ENCODE measurements at places on chromosomes 1 and 21.

DNA sequence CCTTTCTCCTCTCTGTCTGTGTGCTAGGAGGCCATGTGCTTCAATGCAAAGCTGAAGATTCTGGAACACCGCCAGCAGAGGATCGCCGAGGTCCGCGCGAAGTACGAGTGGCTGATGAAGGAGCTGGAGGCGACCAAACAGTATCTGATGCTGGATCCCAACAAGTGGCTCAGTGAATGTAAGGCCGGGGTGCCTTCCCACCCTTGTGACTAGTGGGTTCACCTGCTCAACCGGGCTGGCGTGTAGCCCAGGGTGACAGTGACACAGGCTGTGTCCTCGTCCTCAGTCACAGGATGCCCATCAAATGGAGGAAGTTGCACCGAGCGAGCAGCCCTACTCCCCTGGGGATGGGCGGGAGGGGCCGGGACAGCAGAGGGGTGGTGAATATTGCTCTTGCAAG, 544.1 kb downstream of the KIF26B start:
- no peak for DNase-seq
- no peak overlapping the region for H3K27ac ChIP-seq
- no peaks in the 10 kb centered on the region for H3K27me3 ChIP-seq
- H3K4me1 ChIP-seq = no peaks in the 10 kb centered on the region

DNA sequence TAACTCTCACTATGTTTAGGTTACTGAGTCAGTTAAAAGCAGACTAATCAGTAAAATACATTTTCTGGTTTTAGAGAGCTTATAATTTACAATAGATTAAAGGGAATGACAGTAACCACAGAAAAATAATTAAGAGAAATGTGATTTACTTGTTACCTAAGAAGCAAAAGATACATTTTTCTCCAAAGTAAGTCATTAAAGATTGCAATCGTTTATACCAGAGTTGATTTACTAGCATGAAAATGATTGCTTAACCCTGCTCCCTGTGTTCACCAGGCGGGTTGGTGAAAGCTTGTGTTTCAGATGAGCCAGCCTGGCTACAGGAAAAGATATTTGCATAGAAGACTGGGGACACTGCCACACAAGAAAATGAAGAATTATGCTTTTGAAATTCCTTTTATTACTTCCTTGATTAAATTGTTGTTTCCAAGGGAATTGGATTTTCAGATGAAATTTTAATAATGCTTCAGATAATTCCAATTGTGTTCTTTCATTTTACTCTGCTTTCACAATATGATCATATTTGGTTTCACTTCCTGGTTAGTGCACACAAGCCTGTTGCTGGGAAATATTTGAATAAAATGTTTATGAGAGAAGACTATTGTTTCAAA, 27.9 kb downstream of the LRRC8B start:
- H3K36me3 ChIP-seq = no peaks in the 10 kb centered on the region
- no peaks in the 10 kb centered on the region for H3K27me3 ChIP-seq
- H3K27ac ChIP-seq = peak overlapping the region; percentile 89
- no peak overlapping the region for H3K4me3 ChIP-seq
- H3K4me1 ChIP-seq = peaks cover 29% of the 10 kb centered on the region
- no peak for DNase-seq

- no peak overlapping the region for H3K27ac ChIP-seq
- H3K36me3 ChIP-seq = no peaks in the 10 kb centered on the region
- no peaks in the 10 kb centered on the region for H3K27me3 ChIP-seq
- H3K4me1 ChIP-seq = no peaks in the 10 kb centered on the region
- no peak overlapping the region for H3K4me3 ChIP-seq
These were observed 923.2 kb downstream of the LTN1 start for GRCh38 chr21:28069450-28069923.

DNA sequence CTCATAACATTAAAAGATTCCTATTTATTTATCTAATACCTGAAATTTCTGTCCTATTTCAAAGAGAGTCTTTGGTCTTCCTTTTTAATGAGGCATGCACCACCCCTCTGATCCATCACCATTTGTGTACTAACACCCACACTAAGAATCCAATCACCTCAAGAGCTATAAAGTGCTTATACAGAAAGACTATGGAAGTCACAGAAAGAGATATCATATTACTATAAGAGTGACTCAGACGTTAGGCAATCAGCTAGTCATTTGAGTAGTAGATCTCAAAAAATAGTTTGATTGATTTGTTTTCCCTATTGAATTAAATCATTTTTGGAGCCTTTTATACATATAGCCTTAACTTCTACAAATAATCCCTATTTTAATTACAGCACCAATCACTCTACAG, 46.1 kb downstream of the NME7 start:
- no peak for DNase-seq
- H3K27ac ChIP-seq = no peak overlapping the region
- H3K4me3 ChIP-seq = no peak overlapping the region
- H3K27me3 ChIP-seq = no peaks in the 10 kb centered on the region
- H3K36me3 ChIP-seq = no peaks in the 10 kb centered on the region

DNA sequence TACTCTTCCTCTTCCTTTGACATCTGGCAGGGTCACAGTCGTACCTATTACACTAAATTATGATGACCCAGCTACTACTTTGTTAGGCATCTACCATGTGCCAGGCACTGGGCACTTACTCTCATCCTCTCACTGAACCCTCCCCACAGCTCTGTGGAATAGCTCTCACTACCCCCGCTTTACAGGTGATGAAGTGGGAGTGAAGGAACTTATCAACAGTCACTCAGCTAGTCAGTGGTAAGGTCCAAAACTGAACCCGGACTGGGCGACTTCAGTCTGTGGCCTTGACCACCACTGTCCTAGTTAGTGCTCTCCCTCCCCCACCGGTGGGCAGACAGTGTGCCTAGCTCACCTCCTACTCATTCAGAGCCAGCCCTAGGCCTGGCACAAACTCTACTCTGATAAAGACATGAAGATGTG, 12.3 kb downstream of the ADGRB2 start:
- H3K36me3 ChIP-seq = no peaks in the 10 kb centered on the region
- peaks cover 3% of the 10 kb centered on the region for H3K4me1 ChIP-seq
- DNase-seq = no peak

- DNase-seq = no peak
- no peak overlapping the region for H3K4me3 ChIP-seq
- no peaks in the 10 kb centered on the region for H3K27me3 ChIP-seq
- no peaks in the 10 kb centered on the region for H3K4me1 ChIP-seq
- no peak overlapping the region for H3K27ac ChIP-seq
These were observed 146.0 kb upstream of the IVNS1ABP start for GRCh38 chr1:185463011-185463410.

DNA sequence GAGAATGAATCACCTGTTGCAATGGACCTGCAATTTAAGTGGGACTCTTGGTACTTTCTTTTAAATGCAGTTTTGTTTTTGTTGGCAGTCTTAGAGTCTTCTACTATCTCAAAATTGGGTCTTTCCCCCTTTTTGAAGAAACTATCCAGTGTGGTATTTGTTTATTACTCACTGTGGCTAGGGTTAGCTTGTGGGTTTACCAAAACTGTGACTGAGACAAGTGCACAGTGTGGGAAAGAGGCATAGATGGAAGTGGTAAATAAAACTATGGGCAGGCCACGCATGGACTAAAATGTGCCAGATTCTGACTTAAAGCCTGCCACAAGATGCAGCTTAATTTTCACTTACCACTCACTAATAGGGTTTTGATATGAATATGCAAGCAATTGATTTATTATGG, 1441.7 kb downstream of the PLA2G4A start:
- H3K27ac ChIP-seq = no peak overlapping the region
- no peaks in the 10 kb centered on the region for H3K4me1 ChIP-seq
- DNase-seq = no peak
- no peak overlapping the region for H3K4me3 ChIP-seq
- no peaks in the 10 kb centered on the region for H3K27me3 ChIP-seq

DNA sequence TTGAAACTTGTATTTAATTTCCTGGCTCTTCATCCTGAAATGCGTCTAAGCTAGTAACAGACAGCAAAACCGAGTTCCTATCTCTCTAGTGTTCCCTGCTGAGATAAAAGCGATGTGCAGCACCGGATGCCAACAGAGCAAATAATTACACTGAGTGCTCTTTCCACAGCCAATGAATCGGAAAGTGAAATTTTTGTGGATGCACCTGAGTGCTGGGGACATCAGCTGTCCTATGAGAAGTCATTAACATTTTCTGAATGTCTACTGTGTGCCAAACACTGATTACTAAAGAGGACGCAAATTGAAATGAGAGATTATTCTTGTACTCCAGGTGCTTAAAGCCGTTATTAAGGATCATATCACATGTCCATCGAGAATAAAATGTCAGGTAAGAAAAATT, 278.0 kb downstream of the RGS7 start:
- H3K27me3 ChIP-seq = no peaks in the 10 kb centered on the region
- no peak overlapping the region for H3K4me3 ChIP-seq
- no peak for DNase-seq
- H3K4me1 ChIP-seq = no peaks in the 10 kb centered on the region

- no peak overlapping the region for H3K4me3 ChIP-seq
- H3K36me3 ChIP-seq = no peaks in the 10 kb centered on the region
- DNase-seq = no peak
- peaks cover 5% of the 10 kb centered on the region for H3K4me1 ChIP-seq
- H3K27ac ChIP-seq = no peak overlapping the region
These were observed 79.1 kb upstream of the GALNT2 start for GRCh38 chr1:229987953-229988352.

DNA sequence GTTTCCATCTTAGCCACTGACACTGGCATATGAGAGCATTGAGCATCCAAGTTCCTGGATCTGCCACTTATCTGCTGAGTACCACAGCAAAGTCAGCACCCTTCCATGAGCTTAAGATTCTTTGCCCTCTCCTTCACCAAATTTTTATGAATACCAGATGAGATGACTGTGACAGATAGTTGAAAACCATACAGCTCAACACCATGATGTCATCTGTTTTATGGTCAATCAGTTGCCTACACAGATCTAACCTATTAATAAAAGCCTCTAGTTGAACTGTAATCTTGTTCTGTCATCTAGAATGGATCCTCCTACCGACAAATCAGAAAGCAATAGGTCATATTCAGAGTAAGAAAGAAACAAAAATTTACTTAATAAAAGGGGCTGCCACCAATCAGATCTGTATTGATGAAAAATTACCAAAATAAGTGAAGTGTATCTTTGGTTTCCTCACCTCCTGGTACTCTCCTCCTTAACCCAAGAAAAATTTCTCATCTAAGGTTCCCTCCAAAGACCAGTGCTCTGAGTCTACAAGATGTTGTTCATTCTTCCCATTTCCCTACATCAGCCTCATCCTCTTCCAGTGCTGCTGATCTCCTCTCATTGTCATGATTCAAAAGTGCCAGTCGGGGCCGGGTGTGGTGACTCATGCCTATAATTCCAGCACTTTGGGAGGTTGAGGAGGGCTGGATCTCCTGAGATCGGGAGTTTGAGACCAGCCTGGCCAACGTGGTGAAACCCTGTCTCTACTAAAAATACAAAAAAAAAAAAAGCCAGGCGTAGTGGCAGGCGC, 138.8 kb upstream of the CTTNBP2NL start:
- no peaks in the 10 kb centered on the region for H3K27me3 ChIP-seq
- no peak overlapping the region for H3K4me3 ChIP-seq
- H3K4me1 ChIP-seq = no peaks in the 10 kb centered on the region
- no peaks in the 10 kb centered on the region for H3K36me3 ChIP-seq
- no peak for DNase-seq

GRCh38 chr21:33229099-33229783, 497 bp upstream of the IFNAR2 start:
- H3K36me3 ChIP-seq = no peaks in the 10 kb centered on the region
- H3K27me3 ChIP-seq = no peaks in the 10 kb centered on the region
- H3K4me1 ChIP-seq = no peaks in the 10 kb centered on the region
- H3K27ac ChIP-seq = no peak overlapping the region
- DNase-seq = no peak
- H3K4me3 ChIP-seq = peak overlapping the region; percentile 97

DNA sequence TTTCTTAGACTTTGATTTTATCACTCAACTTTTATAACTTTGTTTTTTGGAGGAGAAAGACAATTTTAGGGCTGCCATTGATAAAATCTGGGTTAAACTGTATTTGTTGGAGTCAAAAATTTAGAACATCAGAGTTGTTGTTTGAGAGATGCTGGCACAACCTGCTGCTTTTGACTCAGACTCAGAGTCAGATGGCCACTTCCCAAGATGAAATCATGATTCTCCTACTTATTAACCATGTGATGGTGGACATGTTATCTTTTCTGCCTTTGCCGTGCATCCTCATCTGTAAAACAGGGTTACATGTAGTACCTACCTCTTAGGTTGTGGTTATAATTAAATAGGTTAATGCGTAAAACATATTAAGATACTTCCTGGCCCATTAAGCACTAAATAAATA, 71.2 kb downstream of the PLA2G4A start:
- no peak for DNase-seq
- H3K27me3 ChIP-seq = no peaks in the 10 kb centered on the region
- H3K4me1 ChIP-seq = no peaks in the 10 kb centered on the region

GRCh38 chr1:57503337-57503736, 79.5 kb upstream of the DAB1 start:
- H3K36me3 ChIP-seq = no peaks in the 10 kb centered on the region
- H3K27ac ChIP-seq = no peak overlapping the region
- no peaks in the 10 kb centered on the region for H3K4me1 ChIP-seq
- DNase-seq = no peak
- no peak overlapping the region for H3K4me3 ChIP-seq
- H3K27me3 ChIP-seq = no peaks in the 10 kb centered on the region

DNA sequence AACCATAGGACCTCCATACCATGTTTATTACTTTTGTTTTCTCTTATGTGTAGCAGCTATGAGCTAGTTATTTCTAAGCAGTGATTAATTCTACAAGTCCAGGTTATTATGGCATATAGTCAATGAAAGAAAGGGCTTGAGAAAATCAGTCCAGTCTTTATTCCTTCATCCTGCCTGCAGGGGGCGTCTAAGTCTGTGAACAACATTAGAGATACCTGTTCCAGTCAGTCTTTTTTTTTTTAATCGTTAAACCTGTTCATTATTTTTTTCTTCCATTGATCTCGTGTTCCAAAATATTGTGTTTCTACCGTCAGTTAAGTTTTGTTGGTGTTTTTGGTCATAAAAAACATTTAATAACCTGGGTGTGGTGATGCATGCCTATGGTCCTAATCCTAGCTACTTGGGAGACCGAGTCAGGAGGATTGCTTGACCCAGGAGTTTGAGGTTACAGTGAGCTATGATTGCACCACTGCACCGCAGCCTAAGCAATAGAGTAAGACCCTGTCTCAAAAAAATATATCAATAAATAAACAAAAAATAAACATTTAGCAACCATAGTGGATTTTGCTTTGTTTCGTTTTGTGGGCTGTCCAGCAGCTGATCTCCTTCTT, 29.4 kb upstream of the CD2 start:
- no peak overlapping the region for H3K4me3 ChIP-seq
- H3K27me3 ChIP-seq = no peaks in the 10 kb centered on the region
- no peaks in the 10 kb centered on the region for H3K4me1 ChIP-seq

DNA sequence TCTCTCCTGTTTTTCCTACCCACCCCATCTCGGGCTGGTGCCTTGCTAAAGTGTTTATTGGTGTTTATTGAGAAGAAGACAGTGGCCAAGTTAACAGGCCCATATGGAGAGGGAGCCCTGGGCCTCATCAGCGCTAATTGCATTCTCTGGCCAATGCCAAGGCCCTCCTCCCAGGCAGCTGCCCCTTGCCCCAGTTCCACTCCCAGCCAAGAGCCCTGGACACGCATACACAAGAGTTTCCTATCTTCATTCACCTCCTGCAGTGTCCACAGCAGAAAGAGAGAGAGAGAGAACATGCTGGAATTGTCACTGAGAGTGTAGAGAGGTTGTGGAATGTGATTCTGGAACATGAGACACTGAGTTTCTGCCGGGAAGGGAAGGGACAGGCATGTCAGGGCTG, 25.4 kb upstream of the VWA5B1 start:
- no peaks in the 10 kb centered on the region for H3K27me3 ChIP-seq
- no peaks in the 10 kb centered on the region for H3K36me3 ChIP-seq
- no peaks in the 10 kb centered on the region for H3K4me1 ChIP-seq
- no peak overlapping the region for H3K27ac ChIP-seq

- no peak overlapping the region for H3K27ac ChIP-seq
- no peaks in the 10 kb centered on the region for H3K36me3 ChIP-seq
- H3K4me3 ChIP-seq = no peak overlapping the region
- H3K4me1 ChIP-seq = no peaks in the 10 kb centered on the region
- no peaks in the 10 kb centered on the region for H3K27me3 ChIP-seq
- DNase-seq = no peak
These were observed 733.4 kb downstream of the NCAM2 start for GRCh38 chr21:21731626-21732025.

All from pancreas (tissue), 10 donors.